ENCODE measurements at places on chromosomes 12 and 14. TPM values are rescaled to one million over a fixed set of nuclear protein-coding genes. Genes with fewer than 3 reads are reported as not detected.

TMEM229B gene
- total RNA-seq, result 0.40 TPM

CACNA2D4 gene
- total RNA-seq, result 0.22 TPM

USP5 gene
- total RNA-seq, result 57.9 TPM

SLC38A4 gene
- total RNA-seq, result 1.1 TPM

MTA1 gene
- 22.2 TPM for total RNA-seq

LHX5 gene
- total RNA-seq, result not detected

INHBC gene
- not detected for total RNA-seq

PRIMA1 gene
- not detected for total RNA-seq

PPHLN1 gene
- 49.2 TPM for total RNA-seq

FAIM2 gene
- total RNA-seq, result not detected

SMCO3 gene
- total RNA-seq, result 2.2 TPM

RAPGEF3 gene
- 11.8 TPM for total RNA-seq

CSRP2 gene
- 15.1 TPM for total RNA-seq

RNASE7 gene
- total RNA-seq, result not detected

NEMP1 gene
- total RNA-seq, result 3.6 TPM

NAB2 gene
- total RNA-seq, result 9.3 TPM

BATF gene
- 3.6 TPM for total RNA-seq

MSI1 gene
- total RNA-seq, result not detected

PDZRN4 gene
- not detected for total RNA-seq

TAS2R10 gene
- 0.22 TPM for total RNA-seq

DACT1 gene
- under 0.01 TPM for total RNA-seq

AKAP5 gene
- 0.22 TPM for total RNA-seq

KRT75 gene
- not detected for total RNA-seq

Data from lung microvascular endothelial cell (primary cell).